ENCODE measurements at places on chromosomes 6 and 20. TPM values are rescaled to one million over a fixed set of nuclear protein-coding genes. Genes with fewer than 3 reads are reported as not detected.

- DNase-seq = no peak
Observed at GRCh38 chr20:33306228-33306627, 23.2 kb downstream of the BPIFB1 start.

The NRSN1 gene
- total RNA-seq = not detected

- DNase-seq = peak; percentile 40
Observed at GRCh38 chr6:55980627-55981211, 105.3 kb upstream of the BMP5 start.

- DNase-seq = no peak
Observed at GRCh38 chr6:52262620-52263344, 18.5 kb upstream of the IL17F start.

The OR2B2 gene
- total RNA-seq = not detected

Measured in NCI-H460 (cell line).